SW 1271 (cell line): ENCODE measurements at places on chromosomes 3 and 15.
A peak's percentile ranks its signal among the peaks of the same experiment; 100 is the strongest.

DNA sequence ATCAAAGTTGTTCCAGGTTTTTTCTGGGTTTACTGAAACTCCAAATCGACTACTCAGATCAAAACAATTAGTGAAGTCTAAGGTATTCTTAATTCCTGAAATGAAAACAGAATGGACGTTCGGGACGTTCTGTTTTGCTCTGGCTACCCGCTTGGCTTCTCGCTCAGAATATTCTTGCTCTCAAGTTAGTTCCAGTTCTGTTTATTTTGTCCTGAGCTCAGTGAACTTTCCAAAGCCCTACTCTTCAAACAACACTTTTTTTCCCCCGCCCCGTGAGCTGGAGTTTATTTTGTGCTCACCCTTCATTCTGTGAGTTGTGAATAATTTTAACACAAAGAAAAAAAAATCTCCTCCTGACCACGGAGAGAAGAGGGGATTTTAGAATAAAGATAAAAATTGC, 72.6 kb downstream of the SAMMSON start:
- DNase-seq = no peak

DNA sequence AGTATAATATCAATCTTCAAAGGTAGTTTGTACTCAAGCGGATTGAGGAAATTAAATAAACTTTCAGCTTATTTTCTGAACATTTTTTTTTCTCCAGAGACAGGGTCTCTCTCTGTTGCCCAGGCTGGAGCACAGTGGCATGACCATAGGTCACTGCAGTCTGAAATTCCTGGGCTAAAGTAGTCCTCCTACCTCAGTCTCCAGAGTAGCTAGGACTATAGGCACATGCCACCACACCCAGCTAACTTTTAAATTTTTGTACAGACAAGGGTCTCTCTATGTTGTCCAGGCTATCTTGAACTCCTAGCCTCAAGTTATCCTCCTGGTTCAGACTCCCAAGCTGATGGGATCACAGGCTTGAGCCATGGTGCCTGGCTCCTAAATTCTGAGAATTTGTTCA, 97.1 kb downstream of the FAIM start:
- no peak for DNase-seq

DNA sequence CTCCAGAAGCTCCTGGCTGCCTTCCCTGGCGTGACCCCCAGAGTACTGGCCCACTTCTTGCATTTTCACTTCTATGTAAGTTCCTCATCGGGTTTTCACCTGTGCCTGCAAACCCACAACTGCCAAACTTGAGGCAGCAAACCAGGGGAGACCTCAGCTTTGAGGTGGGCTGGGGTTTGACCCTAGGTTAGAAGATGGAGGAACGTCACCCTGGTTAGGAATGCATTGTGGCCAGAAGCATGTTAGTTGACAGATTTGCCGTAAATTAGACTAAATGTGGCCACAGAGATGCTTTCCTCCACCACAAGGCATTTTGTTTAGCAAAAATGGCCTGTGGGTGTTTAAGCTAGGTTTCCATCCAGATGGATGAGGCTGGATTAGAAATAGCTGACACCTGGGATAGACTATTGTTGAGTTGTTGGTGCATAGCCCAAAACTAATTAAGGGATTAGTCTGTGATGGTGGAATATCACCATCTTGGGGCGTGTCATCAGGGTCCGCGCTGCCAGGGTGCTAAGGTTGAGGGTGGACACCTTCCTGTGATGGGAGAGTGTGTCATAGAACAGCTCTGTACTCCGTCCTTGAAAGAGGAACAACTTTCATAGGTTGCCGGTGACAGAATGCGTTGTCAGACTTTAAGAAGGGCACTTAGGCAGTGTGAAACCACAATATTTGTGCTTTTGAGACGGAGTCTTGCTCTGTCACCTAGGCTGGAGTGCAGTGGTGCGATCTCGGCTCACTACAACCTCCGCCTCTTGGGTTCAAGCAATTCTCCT, 3.6 kb downstream of the NISCH start:
- DNase-seq = no peak

DNA sequence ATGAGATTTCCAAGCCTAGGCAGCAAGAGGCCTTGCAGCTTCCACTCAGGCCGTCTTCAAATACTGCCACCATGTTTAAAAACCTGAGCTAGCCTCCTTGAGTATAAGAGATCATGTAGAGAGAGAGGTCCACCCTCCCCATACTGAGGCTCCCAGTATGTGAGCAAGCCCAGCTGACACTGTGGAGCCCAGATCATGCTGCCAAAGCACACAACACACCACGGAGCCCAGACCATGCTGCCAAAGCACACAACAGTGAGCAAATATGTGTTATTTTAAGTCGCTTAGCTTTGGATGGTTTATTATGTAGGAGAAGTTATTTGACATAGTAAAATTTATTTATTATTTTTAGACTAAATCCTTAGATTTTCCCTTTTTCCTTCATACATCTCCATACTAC, 333.7 kb downstream of the CTNNB1 start:
- DNase-seq = no peak

GRCh38 chr3:13045904-13046568, 27.2 kb downstream of the IQSEC1 start:
- no peak for DNase-seq

- DNase-seq = no peak
Observed at GRCh38 chr3:46646700-46647099, 34.4 kb downstream of the FAM240A start.

DNA sequence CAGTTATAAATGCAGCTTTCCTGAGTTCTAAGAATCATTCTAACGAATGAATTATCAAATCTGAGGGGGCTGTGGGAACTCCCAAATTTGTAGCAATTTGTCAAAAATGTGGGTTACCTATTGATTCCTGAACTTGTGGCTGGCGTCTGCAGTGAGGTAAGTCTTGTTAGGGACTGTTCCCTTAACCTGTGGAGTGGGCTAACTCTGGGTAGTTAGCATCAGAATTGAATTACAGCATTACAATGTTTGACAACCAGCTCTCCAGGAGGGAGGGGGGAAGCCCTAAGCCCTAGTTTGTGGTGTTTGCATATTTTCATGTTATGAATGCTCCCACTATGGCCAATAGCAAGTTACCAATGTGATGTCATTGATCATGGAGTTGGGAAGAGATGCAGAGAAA, 65.9 kb upstream of the STT3B start:
- DNase-seq = no peak

GRCh38 chr15:75167588-75168350, 33.9 kb upstream of the C15orf39 start:
- no peak for DNase-seq

GRCh38 chr3:35183927-35184675, 455.2 kb upstream of the ARPP21 start:
- DNase-seq = peak; percentile 9

DNA sequence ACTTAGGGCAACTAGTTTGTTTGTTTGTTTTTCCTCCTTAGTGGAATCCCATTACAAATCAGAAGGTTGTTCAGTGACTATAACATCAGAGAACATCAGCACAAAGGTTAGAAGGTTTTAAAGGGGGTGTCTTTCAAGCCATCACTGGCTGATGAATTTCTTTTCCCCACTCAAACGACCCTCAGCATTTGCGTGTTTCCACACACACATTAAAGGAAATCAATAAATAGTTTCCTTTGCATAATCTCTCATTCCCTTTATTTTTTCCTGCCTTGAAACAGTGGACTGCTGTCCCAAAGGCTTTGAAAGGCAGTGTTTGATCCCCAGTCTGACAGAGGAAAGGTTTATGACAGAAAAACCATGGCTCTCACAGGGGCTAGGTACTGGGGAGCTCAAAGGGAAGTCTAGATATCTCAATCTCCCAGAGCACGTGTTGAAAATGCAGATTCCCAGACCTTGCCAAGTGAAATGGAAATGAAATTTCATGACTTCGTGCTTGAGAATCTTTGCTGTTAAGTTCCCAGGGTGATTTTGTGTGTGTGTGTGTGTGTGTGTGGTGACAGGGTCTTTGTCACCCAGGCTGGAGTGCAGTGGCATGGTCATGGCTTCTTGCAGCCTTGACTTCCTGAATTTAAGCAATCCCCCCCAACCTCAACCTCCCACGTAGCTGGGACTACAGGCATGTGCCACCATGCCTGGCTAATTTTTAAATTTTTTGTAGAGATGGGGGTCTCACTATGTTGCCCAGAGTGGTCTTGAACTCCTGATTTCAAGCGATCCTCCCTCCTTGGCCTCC, 2.2 kb upstream of the INTS14 start:
- no peak for DNase-seq

DNA sequence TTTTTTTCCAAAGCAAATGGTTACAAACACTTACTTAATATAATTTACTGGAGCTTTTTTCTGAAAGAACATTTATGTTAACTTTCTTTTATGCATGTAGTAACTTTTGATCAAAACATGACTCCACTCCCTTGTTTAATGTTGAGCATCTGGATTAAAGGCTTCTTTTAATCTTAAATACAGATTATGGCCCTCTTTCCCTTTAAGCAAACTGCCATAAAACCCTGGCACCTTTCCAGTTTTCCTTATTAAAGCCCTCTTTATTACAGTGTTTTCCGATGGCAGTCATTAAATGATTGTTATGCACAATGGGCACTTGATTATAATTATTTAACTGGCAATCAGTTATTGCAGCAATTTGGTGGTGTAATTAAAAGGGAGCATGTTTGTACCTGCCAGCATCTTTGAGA, 167.0 kb downstream of the VGLL4 start:
- DNase-seq = no peak

- DNase-seq = no peak
Observed at GRCh38 chr3:171841620-171842000, 1.5 kb upstream of the TMEM212 start.

- DNase-seq = no peak
Observed at GRCh38 chr15:58931987-58932588, 1.4 kb downstream of the SLTM start.

- DNase-seq = no peak
Observed at GRCh38 chr3:110646496-110646895, 425.1 kb upstream of the NECTIN3 start.

DNA sequence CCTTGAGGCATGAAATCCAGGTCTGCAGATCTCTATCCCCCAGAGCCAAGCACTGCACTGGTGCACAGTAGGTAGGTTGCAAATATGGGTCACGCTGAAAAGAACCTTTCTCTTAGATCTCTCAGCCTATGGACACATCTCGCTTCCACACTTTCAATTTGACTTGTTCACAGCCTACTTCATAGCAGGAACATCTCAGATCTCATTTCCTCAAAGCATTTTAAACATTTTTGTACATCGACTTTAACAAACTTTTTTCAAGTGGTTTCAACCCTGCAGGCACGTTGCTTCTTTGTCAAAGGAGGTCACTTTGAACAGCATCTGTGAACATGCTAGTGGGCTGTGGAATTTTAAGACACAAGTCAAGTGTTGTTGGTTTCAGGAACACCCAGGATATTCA, 76.0 kb downstream of the SLC12A8 start:
- no peak for DNase-seq

DNA sequence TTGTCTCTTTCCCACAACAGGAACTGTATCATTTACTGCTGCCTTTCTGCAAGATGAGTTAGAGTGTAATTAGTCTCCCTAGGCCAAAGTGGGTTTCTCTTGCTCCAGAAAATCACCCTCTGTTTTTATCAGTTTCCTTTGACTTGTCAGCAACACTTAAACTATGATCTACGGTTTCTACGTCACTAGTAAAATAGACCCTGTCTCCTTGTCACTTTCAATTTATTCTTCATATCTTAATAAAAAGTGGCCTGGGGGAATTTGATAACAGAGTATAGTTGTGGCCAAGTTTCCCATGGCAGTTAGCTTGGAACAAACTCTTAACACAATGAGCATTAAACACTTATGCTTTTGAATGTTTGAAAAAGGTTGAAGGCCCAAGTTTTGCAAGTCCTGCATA, 79.6 kb downstream of the CGNL1 start:
- no peak for DNase-seq

- DNase-seq = no peak
Observed at GRCh38 chr3:44529927-44530326, 25.1 kb upstream of the ZKSCAN7 start.

- no peak for DNase-seq
Observed at GRCh38 chr3:44185396-44185915, 56.2 kb upstream of the TOPAZ1 start.

- no peak for DNase-seq
Observed at GRCh38 chr3:17901893-17902292, 159.5 kb upstream of the TBC1D5 start.

GRCh38 chr3:137194301-137194700, 236.5 kb downstream of the IL20RB start:
- DNase-seq = no peak
